ENCODE measurements at places on chromosomes 2 and 18. TPM values are rescaled to one million over a fixed set of nuclear protein-coding genes. Genes with fewer than 3 reads are reported as not detected.

ASIC4 gene
- total RNA-seq = 0.19 TPM

DNA sequence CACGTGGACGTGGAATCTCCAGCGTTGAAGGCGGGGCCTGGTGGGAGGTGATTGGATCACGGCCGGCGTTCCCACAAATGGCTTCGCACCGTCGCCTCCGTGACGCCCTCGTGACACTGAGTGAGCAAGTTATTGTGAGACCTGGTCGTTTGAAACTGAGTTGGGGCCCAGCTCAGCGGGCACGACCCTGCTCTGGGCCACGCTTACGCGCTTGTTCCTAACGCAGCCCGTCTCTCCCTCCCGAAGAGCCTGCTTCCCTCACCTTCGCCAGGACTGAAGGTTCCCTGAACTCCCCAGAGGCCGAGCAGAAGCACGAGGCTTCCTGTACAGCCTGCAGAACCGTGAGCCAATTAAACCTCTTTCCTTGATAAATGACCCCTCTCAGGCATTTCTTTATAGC lies 121.8 kb downstream of the RTP5 start:
- DNase-seq = no peak

DNA sequence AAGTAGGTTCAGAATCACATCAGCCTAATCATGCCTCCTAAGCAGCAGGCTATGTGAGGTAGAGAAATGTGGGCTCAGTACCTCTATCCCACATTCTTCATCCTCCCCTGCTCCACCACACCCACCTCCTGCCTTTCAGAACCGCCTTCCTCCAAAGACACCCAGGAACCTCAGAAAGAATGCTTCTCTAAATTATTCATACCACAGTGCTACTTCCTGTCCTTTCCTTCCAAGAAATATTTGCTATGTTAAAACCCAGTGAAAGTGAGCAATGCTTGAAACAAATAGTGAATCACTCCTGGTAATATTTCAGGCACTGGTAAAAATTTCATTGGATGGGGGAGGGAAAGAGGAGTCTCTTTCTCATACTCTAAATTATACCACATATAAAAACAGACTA lies 24.0 kb upstream of the CREB1 start:
- no peak for DNase-seq

DNA sequence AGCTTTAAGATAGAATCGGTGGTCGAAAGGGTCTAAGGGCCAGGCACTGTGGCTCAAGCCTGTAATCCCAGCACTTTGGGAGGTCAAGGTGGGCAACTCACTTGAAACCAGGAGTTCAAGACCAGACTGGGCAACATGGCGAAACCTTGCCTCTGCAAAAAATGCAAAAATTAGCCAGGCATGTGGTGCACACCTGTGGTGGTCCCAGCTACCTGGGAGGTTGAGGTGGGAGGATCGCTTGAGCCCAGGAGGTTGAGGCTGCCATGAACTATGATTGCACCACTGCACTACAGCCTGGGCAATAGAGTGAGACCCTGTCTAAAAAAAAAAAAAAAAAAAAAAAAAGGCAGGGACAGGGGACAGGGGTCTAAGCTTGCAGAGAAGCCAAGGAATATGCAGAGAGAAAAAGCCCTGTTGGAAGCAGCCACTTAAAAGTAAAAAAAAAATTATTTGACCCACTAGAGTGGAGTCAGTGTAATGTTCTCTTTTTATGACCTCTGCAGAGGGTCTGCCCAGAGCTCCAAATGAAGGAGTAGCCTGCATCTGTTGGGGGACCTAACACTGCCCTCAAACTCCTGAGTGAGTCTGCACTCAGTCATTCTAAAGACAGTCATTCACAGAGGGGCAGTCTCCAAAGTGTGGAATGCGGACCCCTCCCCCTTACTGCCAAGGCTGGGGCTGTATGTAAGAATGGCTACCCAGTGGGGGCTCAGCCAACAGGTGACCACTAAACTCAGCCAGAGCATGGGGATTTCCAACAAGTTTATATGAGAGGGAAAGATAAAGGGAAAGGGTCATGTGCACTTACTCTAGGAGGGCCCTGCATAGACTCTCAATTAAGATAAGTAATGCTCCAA lies 118.5 kb upstream of the CDCA7 start:
- DNase-seq = peak; percentile 65

DNA sequence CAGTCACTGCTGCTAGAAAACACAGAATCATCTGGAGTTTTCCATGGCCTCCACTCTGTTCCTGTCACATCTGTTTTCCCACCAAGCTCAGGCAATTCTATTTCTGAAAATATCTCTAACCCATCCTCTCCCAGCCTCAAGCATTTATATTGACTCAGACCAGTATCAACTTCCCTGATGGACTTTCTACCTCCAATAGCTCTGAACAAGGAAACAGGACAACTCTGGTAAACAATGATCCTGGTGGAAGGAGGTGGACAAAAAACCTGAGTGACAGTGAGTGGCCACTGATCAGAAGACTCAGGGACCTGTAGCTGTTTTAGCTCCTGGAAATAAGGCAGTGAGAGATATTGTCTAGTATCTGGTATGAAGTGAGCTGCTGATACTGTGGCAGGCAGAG lies 23.4 kb downstream of the BMP10 start:
- DNase-seq = no peak
